ENCODE measurements at places on chromosomes 2 and 18. TPM values are rescaled to one million over a fixed set of nuclear protein-coding genes. Genes with fewer than 3 reads are reported as not detected.

The ZRANB3 gene
- 6.4 TPM for total RNA-seq

DNA sequence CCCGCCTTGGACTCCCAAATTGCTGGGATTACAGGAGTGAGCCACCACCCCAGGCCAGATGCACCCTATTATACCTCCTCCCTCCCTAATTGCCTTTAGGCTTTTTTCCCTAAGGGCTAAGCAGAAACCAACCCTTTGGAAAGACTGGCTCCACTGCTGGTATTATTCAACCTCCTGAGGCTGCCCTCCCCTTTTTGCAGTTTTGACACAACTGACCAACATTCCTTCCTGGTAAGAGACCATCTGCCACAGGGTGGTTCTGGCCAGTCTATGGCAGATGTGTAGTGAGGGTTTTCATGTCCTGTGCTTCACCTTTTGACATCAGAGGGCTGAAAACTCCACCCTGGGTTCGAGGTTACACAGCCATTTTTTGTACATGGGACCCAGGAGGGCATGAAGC is 1785.3 kb upstream of the CELF4 start:
- DNase-seq, result no peak

DNA sequence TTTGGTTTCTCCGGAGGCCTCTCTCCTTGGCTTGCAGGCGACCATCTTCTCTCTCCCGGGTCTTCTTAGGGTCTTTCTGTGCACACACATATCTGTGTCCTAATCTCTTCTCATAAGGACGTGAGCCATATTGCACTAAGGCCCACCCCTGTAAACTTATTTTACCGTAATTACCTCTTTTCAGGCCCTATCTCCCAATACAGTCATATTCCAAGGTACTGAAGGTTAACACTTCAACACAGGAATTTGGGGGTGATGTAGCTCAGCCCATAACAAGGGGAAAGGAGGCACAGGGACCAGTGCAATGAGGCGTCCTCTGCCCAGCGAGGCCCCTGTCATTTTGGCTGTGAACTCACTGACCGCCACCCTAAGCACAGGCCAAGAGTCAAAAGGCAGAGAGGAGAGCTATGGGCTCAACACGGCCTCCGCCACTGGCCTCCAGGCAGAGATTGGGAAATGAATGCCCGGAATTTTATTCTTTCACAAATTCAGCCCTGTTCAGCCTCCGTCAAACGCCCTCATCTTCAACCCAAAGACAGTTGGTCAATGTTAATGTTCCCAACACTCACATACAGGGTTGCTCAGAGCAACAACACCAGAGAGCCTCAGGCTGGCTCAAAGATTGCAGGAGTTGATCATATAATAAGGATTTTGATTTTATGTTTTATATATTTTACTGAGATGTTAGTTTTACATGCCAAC is 15.9 kb upstream of the NMUR1 start:
- no peak for DNase-seq

DNA sequence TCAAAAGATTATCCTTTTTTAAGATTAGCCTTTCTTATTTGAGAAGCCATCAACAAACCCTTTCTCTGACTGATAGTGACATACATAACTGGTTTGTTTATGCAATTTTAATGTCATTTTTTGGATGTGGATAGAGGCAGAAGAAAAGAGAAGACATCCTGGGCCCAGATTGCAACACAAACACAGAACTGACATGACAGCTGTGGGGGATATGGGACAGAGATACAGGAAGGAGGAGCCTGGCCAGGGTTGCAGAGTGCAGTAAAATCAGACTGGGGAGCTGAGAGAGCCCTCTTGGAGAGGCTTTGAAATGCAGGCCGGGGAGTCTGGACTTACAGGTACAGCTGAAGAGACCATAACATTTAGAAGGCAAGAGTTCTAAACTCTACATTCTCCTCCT is 65.1 kb downstream of the SIGLEC15 start:
- no peak for DNase-seq
